Activated T-helper 9 cell treated with anti-CD3 and anti-CD28 coated beads, Interleukin-2, amount 50 U/mL, for 16 hours (primary cell): ENCODE measurements at places on chromosomes 13 and 19.
A peak's percentile ranks its signal among the peaks of the same experiment; 100 is the strongest.

DNA sequence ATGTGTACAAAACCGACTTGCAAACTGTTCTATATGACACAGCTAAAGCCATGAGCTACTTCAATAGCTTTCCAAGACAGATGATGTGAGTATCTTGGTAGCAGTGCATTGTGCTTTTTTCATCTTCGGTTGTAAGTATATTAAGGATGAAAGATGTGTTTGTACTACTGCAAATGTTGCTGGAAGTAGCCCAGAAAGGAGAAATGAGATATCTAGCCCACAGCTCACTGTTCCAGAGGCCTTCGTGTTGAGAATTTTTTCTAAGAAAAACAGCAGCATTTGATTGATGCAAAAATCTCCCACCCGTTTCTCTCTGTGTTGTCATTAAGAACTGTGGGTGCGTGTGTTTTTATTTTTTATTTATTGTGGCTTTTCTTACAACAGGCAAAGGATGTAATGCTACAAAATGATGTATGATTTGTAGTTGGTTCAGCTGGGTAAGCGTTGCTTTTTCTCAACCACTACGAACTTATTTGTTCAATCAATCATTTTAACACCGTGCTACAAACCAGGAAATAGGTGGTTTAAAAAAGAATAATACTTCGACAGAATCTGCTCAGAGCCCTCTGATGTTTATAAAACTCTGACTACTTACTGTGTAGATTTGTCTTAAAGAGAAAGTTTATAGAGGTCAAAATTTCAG lies 41.6 kb upstream of the RFC3 start:
- DNase-seq, result no peak

- DNase-seq, result no peak
Measured at GRCh38 chr19:39078436-39079200, 5.5 kb upstream of the ACP7 start.

DNA sequence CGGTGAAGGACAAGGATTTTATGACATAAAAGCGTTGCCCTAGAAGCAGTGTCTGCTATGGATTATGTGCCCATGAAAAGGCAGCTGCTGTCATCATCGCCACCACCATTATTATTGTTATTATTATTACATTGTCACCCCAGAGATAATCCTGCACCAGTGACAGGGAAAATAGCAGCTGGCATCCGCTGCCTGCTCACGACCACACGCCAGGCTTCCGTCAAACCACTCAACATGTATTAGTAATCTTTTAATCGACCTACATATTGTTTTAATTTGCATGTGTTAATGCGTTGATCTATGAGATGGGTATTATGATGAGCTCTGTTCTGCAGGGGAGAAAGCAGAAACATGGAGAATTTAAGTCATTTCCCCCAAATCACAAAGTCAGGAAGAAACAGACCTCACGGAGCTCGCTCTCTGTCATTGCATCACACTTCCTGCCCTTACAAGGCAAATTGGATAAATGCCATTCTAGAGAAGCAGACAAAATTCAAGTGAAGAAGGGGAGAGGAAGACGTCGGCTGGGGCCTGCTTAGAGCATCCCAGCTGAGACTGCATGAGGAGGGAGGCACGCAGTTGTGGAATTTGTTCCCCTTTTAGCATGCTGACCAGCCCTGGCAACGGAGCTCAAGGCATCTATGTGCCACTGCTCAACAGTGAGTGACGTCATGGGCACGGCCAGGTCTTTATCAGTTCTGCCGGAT lies at the start of gene FFAR3:
Gene FFAR3, plus strand, starts transcription at position 594 of the 707 bp plus-strand sequence. CDS start 431 bp downstream, outside the sequence.
- DNase-seq, result no peak

GRCh38 chr13:42950181-42950580 lies 41.9 kb downstream of the EPSTI1 start:
- DNase-seq, result no peak

DNA sequence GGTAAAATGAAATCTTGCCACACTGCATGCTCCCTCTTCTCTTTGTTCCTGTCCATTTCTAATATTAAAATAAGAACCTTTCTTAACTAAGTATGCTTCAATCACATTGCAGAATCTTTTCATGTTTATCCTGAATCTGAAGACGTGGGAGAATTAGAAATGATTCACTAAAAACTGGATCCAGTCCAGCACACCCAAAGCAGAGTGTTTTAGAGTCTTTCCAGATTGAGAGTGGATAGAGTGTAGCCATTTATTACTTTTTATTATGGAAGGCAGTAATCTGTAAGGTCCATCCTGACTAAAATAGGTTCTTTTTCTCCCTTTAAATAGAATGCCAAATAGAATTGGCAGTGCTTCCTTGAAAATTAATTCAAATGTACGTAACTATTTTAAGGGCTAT lies 453.5 kb downstream of the TDRD3 start:
- no peak for DNase-seq

DNA sequence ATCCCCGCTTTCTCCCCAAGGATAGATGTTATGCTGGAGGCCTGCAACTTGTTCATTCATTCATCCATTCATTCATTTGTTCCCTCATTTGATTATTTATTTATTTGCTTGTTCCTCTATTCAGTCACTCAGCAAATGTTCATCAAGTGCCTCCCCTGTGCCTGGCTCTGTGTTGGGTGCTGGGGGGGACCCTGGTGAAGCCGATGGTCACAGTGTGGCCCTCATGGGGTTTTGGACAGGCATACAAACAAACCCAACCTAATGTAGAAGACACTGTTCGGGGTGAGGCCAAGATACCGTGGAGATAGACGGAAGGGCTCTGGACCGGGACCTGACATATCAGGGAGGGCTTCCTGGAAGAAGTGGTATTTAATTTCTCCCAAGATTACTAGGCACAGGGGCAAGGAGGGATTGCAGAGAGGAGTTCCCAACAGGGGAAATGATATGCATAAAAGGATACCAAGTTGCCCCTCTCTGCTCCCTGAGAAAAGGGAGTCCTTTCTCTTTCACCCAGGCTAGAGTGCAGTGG lies 58.1 kb downstream of the ZNF536 start:
- DNase-seq, result no peak

DNA sequence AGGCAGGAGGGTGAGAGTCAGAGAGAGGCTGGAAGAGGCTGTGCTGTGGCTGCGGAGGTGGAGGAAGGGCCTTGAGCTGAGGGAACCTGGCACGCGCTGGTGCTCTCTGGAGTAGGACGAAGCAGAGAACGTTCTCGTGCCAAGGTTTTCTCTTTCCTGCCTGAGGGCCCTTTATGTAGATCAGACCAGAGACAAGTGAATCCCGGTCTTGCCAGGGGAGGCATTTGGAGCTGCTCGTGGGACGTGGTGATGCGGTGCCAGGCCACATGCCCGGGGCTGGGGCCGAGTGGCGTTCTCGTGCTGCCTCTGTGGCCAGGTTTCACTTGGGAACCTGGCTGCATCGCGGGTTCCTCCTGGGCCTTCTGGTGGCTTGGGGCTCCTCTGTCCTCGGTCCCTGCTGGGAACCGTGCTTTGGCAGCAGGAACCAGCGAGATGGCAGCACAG lies 54.2 kb downstream of the KDM4B start:
- DNase-seq, result no peak

- DNase-seq, result no peak
Measured at GRCh38 chr13:109900320-109900719, 113.9 kb upstream of the IRS2 start.

GRCh38 chr13:97205465-97205864 lies 16.7 kb upstream of the MBNL2 start:
- DNase-seq, result no peak

- DNase-seq, result no peak
Measured at GRCh38 chr19:30692181-30692811, 320.1 kb downstream of the ZNF536 start.

- DNase-seq, result no peak
Measured at GRCh38 chr13:113534236-113534860, 43.8 kb upstream of the DCUN1D2 start.

DNA sequence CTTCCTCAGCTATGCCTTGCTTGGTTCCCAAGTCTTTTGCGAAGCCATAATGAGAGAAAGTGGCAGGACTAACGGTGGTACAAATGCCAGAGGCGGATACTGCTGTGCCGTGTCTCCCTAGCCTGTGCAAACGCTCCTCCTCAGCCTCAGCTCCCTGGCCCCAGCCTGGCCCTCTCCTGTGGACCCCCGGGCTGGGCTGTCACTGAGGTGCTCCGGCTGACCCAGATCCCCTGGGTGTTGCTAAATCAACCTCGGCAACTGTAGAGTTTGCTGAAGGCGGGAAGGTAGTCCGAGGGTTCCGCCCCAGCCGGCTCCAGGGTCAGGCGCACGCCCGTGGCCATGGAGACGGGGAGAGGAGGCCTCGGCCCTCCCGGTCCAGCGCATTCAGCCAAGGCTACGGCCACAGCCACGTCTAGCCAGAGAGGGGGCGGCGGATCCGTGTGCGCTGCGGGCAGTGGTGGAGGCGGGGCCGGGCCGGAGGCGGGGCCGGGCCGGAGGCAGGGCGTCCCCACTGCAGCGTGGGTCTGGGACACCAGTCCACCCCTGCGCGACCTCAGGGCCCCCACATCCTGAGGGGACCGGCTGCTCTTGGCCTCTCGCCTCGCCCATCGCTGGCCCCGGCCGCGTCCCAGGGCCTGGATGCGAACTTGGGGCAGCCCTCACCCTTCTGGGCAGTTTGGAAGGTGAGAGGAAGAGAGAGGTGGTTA lies 16.4 kb upstream of the ZNF492 start:
- DNase-seq, result no peak

GRCh38 chr19:2432131-2432848 lies 4.9 kb upstream of the TIMM13 start:
- DNase-seq, result no peak

GRCh38 chr13:109576331-109576813 lies 210.0 kb downstream of the IRS2 start:
- DNase-seq, result no peak

- no peak for DNase-seq
Measured at GRCh38 chr13:51826606-51827005, 18.4 kb downstream of the TMEM272 start.

DNA sequence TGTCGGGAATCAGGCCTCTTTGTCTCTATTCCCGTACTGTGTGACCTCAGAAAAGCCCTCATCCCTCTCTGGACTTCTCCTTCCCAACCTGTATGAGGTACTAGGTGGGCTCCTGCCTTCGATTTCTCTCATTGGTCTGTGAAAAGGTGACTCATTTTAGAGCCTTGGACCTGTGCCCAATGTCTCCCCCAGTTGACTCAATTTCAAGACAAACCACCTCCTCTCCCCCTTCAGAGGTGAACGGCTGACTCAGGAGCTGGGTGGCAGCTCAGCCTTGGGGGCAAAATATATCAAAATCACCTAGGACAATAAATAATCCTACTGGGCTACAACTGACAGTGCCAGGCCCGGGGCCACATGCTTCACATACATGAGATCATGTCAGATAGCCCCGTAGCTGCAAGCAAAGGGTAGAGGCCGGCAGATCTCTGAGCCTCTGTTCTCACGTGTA lies 630 bp downstream of the COQ8B start:
- peak; percentile 61 for DNase-seq

DNA sequence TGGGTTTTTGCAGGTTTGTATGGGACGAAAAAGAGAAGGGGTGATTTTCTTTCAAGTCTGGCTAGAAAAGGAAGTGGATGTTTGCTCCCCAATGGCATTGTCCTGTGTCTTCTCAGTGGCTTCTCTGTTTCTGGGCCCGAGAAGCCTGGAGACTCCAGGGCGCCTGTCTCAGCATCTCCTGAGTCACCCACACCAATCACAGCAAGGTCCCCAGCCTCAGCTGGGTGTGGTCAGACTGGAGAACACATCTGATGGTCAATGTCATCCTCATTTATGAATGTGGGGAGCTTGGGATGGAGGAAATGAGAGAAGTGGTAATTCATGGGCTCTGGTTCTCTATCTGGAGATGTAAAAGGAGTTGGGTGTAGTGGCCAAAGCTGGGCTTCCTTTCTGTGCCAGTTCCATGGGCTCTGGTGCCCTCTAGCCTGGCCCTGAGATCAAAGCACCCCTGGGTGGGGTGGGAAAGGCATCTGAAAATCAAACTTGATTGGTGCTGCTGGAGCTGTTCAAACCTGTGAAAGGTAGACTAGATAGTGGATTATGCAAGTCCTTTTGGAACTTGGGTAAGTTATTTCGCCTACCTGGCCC lies 13.4 kb downstream of the RASL11A start:
- DNase-seq, result no peak

DNA sequence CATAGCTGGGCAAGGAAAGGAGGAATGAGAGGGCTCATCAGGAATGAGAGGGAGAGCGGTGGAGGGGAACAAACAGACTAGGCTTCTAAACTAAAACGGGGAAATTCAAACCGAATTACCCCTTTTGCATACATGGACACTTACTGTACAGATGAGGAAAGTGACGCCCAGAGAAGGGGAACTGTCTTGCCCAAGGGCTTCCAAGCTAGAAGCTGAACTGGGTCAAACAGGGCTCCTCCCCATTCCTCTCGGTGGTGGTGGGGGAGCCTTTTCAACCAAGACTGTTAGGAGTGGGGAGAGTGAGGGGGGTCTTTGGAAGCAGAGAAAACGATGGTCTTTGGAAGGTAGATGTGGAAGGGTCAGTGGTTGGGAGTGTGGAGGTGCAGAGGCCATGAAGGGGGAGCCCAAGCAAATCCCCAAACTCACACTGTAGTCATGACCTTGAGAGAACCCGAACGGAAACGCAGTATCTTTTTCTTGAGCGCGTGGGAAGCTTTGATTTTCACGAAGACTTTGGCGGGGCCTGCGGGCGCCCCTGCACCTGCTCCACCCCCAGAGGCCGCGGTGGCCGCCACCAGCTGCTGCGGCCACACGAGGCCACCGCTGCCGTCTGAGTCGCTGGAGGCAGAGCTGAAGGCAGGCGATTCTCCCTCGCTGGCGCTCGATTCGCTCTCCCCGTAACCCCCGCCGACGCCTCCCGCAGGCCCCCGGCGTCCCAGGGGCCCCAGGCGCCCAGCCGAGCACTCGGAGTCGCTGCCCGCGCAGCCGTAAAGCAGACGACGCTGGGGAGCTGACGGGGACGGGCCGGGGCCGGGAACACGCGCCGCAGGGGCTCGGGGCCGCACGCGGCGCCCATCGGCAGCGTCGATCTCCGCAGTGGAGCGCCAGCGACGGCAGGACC lies 12.3 kb upstream of the GNG8 start:
- no peak for DNase-seq

DNA sequence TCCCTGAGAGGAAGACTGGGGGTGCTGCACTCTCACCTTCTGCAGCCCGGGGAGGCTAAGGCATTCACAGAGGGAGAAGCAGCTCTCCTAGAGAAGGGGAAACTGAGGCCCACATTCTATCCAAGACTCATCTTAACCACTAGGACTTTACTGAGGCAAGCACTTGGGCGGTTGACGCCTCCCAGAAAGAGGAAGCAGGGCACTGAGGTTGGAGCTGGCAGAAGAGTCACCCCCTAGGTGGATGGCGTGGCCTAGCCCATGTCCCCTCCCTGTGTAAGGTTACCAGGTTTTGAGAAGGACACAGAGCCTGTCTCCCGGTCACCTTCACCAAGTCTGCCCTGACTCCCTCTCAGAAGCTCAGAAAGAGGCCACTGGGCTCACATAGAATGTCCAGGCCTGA lies 2.7 kb downstream of the S1PR2 start:
- DNase-seq, result no peak
